ENCODE measurements at places on chromosomes 4 and X.

GRCh38 chr4:65600656-65601055 is 69.6 kb downstream of the EPHA5 start:
- no peak for DNase-seq

GRCh38 chrX:66756717-66757116 is 117.8 kb upstream of the EDA2R start:
- no peak for DNase-seq

DNA sequence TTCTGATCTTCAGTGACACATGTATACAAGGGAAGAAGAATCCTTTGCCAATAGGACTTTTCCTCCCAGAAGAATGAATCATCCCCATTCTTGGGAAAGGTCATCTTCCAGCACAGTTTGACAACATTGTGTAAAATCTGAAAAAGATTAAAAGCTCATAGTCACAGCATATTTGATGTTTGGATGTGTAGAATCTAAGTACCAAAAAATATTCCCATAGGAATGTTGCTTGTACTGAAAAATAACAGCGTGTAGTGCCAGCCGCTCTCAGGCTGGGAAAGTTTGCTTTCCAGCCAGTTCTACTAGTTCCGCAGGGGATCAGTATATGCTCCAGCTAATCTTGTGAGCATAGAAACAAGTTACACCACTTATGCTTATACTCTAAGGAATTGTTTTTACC is 74.7 kb upstream of the IL13RA1 start:
- DNase-seq = no peak

- no peak for DNase-seq
Observed at GRCh38 chr4:12116009-12116552, 687.4 kb upstream of the HS3ST1 start.

Data from epithelial cell of proximal tubule (primary cell).